Sciatic nerve (tissue), 2 donors: ENCODE measurements at places on chromosomes 7 and 10. TPM values are rescaled to one million over a fixed set of nuclear protein-coding genes. Genes with fewer than 3 reads are reported as not detected.

DNA sequence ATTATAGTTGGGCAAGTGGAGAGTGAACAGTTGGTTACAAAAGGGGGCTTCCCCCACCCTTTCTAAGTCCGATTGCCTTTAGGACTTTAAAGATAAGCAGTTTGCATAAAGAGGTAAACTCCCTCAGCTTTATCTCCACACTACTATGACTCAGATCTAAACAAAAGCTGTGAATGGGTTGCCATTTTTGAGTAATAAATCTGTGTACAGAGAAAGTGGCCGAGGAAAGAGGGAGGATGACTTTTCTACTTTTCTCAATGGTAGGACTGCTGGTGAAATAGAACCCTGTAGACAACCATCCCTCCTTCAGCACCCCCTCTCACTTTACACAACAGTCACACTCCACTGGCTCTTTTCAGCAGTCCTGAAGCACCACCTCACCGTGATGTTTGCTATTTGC is 71.2 kb downstream of the DNMBP start:
- no peak for DNase-seq

Gene HNRNPF
- total RNA-seq: 130 TPM

Gene CCDC3
- 114 TPM for total RNA-seq

Gene COL28A1
- 182 TPM for total RNA-seq

Gene IFIT1B
- 6.3 TPM for total RNA-seq

- no peak for DNase-seq
Observed at GRCh38 chr10:21368022-21368582, 157.4 kb downstream of the SKIDA1 start.

Gene KMT2C
- 140 TPM for total RNA-seq

GRCh38 chr10:131065673-131066305 is 245.7 kb downstream of the TCERG1L start:
- peak; percentile 27 for DNase-seq

DNA sequence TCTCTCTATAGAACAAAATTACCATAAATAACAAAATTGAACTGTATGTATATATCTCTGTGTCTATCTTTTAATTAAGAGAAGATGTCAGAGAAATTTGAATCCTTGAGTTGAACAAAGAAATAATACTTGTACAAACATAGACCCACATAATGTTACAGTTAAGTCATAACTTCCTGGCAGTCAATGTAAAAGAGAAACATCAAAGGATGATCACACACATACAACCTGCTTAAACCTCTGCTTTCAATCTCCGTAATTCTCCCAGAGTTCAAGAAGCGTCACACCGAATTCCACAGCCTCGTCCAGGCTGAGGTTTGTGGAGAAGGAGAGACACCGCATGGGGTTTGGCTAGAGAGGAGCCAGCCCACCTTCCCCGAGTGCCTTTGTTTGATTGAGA is 40.1 kb upstream of the LRRC4 start:
- no peak for DNase-seq

DNA sequence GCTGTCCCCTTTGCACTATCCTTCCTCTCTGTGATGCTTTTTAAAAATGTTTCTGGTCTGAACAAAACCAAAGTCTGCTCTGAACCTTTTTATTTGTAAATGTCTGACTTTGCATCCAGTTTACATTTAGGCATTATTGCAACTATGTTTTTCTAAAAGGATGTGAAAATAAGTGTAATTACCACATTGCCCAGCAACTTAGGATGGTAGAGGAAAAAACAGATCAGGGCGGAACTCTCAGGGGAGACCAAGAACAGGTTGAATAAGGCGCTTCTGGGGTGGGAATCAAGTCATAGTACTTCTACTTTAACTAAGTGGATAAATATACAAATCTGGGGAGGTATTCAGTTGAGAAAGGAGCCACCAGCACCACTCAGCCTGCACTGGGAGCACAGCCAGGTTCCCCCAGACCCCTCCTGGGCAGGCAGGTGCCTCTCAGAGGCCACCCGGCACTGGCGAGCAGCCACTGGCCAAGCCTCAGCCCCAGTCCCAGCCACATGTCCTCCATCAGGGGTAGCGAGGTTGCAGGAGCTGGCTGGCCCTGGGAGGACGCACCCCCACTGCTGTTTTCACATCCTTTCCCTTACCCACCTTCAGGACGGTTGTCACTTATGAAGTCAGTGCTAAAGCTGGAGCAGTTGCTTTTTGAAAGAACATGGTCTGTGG is 11.4 kb upstream of the CSGALNACT2 start:
- DNase-seq: no peak

Gene SEM1
- total RNA-seq: 53.7 TPM

DNA sequence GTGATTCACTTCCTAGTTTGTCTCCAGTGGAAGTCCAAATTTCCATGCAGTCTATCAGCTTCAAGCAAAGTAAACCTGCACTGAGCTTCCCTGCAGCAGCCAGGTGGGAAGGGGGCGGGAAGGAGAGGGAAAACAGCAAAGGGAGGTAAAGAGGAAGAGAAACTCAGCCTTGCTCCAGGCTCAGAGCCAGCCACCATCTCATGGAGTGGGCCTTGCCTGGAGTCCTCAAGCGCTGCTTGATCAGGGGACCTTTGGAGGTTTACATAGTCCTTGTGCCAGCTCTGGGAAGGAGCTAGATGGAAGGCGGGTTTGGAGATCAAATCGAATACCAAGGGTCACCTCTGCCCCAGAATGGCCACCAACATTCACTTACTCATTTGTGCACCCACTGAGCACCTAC is 7.4 kb downstream of the CRTAC1 start:
- DNase-seq: no peak

DNA sequence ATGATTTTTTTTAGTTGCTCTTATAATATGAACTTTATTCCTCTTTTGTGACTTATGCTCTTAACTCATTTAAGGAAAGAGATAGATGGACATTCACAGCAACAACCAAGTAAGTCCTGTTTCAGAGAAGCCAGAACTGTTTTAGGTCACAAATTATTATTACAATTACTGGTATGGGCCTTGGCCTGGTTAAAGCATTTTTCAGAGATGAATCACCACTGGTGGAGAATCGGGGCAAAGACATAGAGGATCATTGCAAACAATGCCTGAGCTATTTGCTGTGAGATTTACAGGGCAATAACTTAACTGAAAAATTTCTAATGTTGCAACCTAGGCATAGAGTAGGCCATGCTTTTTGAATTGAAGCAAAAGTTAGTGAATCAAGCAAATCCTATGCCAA is 138.0 kb upstream of the YAE1 start:
- DNase-seq: no peak

Gene EFCAB10
- total RNA-seq: not detected

DNA sequence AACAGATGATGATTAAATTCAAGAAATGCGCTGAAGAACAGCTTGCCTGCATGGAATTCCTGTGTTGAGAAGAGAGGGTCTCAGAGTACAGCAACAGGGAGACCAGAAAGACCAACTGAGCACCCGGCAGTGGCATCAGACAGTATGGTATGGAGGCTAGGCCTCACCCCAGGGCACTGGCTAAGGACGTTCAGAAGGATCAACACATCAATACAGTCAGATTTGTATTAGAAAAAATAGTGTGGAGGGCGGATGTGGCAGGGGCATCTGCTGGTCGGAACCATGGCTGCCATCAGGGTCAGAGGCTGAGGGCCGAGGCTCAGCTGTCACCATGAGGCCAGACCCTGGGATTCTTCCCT is 142.1 kb downstream of the ADARB2 start:
- no peak for DNase-seq

DNA sequence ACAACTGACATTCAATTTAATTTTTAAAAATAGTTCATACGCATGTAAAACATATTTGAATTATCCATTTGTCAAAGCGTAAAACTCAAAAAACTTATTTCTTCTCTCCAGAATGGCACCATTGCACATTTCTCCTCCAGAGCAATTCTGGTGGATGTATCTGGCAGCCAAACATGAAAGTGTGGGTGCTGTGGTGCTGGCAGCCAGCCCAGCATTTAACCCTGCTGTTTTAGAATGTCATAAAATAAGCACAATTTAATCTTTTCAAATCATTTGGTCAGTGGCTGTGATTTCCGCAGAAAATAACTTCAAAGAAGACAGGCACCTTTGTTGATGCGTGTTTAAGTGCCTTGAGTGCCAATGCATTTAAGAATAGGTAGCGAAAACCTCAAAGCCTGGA is 302.7 kb upstream of the MEOX2 start:
- DNase-seq: no peak

Gene SPDYE16
- 1.9 TPM for total RNA-seq

- DNase-seq: no peak
Observed at GRCh38 chr7:151128144-151128543, 39.4 kb downstream of the GBX1 start.

DNA sequence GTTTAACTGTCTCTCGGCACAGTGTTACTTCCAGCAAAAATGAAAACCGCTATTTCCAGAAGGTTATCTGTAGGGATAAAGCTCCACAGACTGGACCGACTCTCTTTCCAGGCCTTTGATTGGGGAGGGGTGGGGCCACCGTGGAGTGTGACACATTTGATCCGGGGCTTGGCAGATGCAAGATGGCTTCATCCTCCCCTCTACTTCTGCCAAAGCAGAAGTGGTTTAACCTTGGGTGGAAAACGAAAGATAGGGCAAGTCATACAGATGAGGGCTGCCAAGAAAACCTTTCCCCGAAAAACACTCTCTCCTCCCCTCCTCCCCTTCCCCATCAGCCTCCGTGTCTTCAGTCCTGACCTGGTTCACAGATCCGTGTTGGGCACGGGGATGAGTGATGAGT is 139.7 kb upstream of the SH2B2 start:
- DNase-seq: no peak

- DNase-seq: no peak
Observed at GRCh38 chr7:35359423-35359822, 105.5 kb upstream of the TBX20 start.

DNA sequence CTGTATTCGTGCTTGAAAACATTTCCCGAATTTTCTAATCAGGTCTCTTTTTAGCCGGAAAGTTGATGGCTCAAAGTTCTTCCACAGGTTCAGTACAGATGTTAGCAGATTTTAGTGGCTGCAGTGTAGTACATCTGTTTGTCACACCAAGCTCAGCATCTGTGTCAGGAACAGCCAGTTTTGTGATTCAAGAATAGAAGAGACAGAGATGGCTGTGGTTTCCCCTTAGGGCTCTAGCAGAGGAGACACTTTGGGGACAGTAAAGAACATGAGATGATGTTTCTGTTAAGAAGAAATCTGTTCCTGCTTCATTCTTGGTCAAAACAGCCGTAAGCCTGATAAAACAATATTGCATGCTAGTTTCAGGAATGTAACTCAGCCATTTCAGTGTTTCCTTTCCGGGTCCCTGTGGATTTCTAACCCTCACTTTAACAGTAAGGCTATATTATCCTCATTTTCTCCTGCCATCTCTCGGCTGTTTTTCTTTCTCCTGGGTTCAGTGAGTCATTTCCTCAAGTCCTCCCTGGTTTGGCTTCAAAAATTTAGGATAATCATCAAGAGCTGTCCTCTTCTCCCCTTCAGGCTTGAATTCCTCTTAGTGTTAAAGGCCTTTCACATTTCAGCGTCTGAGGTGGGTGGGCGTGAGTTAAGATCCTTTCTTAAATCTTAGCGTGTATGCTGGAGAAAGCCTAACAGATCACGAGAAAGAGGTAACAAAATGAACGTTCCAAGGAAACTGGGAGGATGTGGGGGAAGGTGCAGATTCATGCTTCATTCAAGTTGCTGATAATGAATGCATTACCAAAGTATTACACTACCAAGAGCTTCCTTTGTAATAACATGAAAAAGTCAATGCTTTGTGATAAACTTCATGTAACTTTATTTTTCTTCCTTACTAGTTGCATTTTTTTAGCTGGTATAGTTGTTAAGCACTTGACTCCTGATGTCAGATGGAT is 37.1 kb upstream of the BICC1 start:
- DNase-seq: no peak

DNA sequence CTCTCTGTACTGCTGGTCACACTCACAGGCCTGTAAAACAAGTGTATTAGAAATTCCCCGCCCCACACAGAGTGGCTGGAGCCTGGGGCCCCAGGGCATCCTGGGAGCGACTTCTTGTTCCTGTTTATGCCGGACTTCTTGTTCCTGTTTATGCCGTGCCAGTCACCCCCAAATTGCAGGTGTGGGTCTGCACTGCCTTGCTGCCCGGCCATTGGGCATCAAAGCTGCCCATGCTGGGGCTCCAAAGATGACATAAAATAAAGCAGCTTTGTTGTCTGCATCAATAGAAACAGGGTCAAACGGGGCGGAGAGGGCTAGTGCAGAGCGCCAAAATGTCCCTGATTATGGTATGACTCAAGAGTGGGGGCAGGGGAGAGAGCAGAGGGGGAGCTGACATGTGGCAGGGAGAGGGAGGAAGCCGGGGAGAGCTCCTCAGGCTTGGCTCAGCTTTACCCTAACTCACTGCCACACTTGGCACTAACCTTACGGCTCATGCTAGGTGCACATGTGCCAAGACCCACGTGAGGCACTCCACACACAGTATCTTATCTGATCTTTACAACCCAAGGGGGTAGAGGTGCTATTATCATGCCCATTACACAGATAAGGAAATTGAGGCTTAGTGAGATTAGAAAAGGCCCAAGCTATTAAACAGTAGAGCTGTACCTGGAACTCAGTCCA is 98.4 kb downstream of the PIP4K2A start:
- DNase-seq: no peak

Gene KIAA1217
- total RNA-seq: 84.6 TPM

Gene FAM25G
- total RNA-seq: not detected

Gene SCRN1
- total RNA-seq: 176 TPM

GRCh38 chr10:132861884-132862461 is 76.0 kb upstream of the NKX6-2 start:
- peak; percentile 60 for DNase-seq

Gene NPC1L1
- total RNA-seq: 0.45 TPM

Gene NUDT13
- 2.2 TPM for total RNA-seq

DNA sequence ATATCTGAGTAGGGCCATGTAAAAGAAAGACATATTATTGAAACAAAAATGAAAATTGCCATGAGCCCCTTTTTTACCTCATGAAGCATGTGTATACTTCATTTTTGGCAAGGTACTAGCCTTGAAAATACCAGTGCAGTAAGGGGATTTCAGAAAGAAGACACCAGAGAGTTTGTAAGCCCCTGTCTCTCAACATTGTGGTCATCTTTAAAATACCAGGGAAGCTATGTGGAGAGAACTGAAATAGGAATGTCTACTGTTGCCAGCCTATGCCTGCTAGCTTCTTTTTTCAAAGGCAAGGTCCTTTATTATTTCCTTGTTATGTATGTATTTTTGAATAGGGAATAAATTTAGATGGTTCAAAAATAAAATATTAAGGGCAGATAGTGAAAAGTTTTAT is 57.8 kb downstream of the CASD1 start:
- no peak for DNase-seq

- DNase-seq: no peak
Observed at GRCh38 chr7:149811221-149811620, 27.0 kb upstream of the ZNF862 start.

- DNase-seq: no peak
Observed at GRCh38 chr10:61786728-61787127, 114.8 kb upstream of the ARID5B start.

GRCh38 chr10:104309980-104310978 is 28.0 kb downstream of the ITPRIP start:
- peak; percentile 77 for DNase-seq

GRCh38 chr10:19578571-19578970 is 237.7 kb upstream of the PLXDC2 start:
- DNase-seq: no peak
